ENCODE measurements at places on chromosomes 7 and 10.
A peak's percentile ranks its signal among the peaks of the same experiment; 100 is the strongest.

DNA sequence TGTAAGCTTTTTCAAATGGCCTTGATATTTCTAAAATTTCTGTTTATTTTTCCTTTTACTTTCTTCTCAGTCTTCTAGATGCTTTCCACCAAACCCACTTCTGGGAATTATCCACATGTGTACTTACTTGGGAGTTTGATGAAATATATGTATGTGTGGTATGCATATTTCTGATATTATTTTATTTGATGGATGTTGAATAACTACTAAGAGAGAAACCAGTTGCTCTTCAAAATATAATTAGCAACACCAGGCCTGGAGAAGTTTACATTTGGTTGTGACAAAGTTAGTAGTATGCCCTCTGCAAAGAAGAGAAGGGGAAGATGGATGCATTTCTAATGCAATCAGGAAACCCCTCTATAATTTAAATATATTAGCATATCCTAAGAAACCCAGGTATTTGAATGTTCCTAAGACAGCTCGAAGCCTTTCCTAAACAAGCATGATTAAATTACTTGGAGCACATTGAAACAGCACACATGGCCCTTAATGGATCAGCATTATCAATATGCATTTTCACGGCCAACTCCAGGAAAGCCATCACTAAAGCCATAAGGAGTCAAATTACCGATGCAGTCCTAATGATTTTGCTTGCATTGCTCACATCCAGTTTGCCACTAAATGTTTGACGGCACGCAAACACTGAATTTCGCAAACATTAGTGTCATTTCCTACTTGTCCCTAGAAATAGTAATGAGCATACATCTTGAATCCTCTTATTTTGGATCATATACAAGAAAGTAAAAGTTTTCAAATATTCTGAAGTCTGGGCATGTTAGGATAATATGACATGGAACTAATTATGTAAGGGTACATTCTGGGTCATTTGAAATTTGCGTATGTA, 393.8 kb downstream of the EXOC4 start:
- DNase-seq, result no peak

- peak; percentile 91 for DNase-seq
Observed at GRCh38 chr10:11017570-11018431, at the start of gene CELF2. TSS of gene CELF2 (plus strand) at chr10:11017872. CDS start at chr10:11018090, 218 bp downstream.

DNA sequence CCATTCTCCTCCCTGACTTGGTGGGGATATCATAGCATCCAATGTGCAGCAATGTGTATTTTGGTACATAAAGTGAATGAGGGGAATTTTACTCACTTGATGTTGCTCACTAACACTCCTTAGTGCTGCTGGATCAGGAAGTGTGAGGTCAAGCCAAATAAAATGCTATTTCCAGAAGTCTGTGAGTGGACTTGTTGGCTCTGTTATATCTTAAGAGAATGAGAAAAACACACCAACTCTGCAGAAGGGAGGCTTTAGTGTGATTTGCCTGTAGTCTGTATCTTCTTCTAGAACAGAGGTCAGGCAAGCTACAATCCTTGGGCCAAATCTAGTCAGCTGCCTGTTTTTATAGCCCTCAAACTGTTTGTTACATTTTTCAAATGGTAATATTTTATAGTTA, 154.3 kb downstream of the POLR1F start:
- no peak for DNase-seq

DNA sequence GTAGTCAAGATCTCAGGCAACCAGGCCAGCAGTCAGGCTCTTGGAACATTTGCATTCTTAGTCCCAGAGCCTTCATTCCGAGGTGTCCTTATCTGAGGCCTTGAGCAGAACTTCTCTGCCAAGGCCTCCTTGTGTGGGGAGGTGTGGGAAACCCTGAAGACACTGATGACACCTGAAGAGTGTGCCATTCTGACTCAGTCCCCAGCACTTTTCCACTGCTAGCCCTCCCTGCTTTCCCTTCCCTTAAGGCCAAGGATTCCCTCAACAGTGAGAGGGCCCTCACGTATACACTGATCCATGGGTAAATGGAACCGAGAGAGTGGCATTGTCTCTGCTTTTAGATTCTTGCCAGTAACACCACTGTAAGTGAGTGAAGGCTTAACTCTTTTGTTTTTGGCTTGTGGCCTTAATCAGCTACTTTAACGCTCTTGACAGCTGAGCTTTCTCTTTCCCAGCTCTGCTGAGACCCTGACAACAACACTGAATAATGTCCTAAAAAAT, 30.3 kb downstream of the TRDMT1 start:
- no peak for DNase-seq

GRCh38 chr10:6542999-6543430, 37.1 kb downstream of the PRKCQ start:
- no peak for DNase-seq

All from psoas muscle (tissue), 8 donors.